ENCODE measurements at places on chromosomes 5 and 9.
A peak's percentile ranks its signal among the peaks of the same experiment; 100 is the strongest.

GRCh38 chr5:58860680-58861079 lies 277.8 kb downstream of the RAB3C start:
- DNase-seq = no peak

GRCh38 chr5:101677961-101678360 lies 618.1 kb downstream of the SLCO4C1 start:
- DNase-seq = no peak

DNA sequence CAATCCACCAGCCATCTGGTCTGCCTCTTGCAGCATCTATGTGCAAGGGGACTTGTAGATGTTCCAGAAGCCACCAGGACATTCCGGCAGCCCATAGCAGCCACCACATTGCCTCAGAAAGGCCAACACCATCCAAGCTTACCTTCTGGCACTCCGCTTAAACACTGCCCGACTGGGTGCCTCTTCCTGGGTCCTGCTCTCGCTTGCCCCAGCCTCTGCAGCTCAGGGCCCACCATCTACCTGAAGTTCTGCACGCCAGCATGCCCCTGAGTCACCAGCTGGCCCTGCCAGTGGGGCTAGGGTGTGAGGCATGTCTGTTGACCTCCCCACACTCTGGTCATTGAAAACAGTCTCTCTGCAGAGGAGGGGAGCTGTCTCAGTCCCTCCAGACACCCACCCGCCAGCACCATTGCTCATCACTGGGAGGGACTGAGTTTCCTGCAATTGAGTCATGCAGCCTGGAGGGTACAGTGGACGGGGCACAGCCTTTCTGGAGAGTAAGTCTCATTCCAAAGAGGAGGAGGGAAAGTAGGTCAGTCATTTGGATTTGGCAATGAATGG lies 16.9 kb upstream of the COL5A1 start:
- peak; percentile 85 for DNase-seq

DNA sequence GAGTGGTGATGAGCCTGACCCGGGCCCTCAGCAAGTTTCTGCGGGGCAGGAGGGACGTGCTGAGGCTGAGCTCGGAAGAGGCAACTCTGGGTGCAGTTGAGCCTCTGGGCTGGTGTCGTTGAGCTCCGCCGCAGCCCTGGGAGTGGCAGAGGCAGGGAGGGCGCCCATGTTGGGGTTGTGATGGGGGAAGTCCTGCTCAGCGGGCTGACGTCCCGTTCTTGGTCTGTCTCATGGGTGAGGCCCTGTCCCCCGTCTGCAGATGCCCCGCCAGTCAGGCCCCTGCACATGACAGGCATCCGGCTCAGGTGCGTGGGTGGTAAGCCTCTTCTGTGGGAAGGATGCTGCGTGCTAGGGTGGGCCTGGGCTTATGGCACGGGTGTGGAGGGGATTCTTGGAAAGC lies 64.3 kb downstream of the RXRA start:
- DNase-seq = no peak

DNA sequence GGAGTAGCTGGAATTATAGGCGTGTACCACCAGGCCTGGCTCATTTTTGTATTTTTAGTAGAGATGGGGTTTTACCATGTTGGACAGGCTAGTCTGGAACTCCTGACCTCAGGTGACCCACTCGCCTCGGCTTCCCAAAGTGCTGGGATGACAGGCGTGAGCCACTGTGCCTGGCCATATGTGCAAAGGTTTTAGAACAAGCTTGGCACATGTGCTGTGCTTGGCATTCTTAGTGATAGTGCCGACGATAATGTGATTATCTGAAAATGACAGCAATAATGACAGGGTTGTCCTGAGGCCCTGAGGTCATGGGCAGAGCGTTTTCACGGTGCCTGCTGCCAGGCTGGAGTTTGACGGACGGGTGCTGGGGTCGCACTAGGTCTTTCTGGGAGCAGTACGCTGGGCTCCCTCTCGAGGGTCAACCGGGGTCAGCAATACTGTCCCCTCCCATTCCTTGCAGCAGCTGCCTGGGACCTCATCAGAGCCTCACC lies 42.6 kb downstream of the HMCN2 start:
- DNase-seq = no peak

GRCh38 chr5:91103353-91104061 lies 279.6 kb downstream of the ARRDC3 start:
- peak; percentile 59 for DNase-seq

DNA sequence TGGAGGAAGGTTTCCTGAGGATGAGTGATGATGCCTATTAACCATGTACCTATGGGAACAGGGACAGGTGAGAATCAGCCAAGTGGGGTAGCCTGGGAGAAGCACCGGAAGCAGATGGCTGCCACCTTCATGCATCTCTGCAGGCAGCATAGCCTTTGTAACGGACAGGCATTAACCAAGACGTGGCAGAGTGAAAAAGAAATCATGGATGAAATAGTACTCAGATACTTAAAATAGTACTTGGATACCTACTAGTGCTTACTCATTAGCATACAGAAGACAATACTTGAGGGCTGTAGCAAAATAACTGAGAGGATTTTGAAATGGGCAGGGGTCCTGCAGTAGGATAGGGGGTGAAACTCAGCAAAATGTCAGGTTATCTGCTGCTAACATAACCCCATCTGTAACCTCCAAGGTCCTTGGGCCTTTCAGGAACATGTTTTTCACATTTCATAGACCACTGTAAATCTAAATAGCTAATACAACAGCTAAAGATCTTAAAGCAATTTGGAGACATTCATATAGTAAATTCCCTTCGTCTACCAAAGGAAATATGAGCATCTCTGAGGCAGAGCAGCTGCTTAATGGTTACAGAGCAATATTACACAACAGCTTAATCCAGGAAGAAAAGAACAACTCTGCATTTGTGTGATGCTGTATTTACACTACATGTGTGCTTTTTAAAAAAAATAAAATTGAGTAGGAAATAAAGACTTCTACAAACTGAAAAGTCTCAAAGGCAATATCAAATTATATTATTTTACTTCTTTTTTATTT lies 154.3 kb downstream of the NFIB start:
- no peak for DNase-seq

DNA sequence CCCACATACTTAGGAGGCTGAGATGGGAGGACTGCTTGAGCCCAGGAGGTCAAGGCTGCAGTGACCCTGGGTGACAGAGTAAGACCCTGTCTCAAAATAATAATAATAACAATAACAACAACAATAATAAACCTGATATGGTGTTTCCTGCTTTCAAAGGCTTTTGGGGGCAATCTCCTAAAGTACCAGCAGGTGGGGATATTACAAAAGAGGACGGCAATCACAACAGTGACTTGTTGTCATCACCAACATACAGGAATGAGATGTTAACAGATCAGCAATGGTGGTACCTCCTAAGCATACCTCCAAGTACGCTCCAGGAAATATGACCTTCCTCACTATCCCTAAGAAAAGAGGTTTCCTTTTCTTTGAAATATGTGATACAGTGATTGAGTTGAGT lies 91.1 kb upstream of the RNF180 start:
- DNase-seq = peak; percentile 46

DNA sequence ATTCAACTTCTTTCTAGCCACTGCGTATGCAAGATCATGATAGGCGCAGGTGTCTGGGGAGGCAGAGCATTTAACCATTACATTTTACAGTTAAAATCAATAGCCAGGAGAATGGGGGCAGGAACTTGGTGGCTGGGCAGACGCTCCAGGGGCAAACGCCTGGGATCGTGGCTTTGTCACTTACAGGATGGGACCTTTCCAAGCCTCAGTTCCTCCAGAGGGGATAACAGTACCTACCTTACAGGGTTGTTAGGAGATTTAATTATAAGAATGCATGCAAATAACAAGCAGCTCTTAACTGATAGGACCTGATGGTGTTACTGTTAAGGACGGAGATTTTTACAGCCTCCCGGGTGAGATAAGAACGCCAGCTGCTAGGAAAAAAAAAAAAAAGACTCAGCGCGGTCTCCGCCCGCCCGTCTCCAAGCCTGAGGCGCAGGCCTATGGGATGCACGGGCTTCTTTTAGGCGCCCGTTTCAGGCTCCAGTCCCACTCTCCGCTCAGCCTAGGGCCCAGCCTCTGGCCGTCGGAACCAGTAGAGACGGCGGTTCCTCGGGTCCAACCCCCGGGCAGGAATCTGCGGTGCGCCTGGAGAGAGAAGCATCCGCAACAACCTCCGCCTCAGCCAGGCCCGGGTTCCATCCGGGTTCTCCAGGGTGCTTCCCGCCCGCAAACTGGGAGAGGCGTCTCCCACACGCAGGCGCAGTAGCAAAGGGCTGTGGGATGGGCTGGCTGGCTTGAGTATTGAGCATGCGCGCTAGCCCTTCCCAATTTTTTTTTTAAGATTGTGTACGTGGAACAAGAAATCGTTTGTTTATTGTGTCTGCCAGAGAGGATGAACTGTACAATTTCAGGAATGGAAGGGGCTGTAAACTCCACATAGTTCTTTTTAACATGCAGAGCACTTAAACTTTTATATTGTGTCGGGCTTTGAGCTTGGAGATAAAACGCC lies at the start of gene FAM200C:
Gene FAM200C, minus strand, starts transcription at position 653 of the 952 bp plus-strand sequence. CDS start 4,564 bp downstream, outside the sequence.
- peak; percentile 91 for DNase-seq

DNA sequence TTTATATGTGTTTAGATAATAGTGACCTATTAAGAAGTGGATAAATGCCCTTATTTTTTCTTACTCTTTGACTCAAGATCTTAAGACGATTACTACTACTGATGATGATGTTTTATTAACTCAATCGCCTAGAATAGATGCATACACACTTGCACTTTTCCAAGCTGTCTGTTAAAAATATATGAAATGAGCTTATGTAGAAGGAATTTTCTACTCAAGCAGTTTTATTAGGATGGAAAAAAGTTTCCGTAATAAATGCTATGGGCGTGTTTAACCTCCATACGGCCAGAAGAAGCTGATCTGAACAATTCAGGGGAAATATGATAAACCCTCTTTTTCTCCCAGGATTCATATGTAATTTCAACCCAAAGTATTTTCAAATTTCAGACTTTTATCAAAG lies 455.7 kb upstream of the MPDZ start:
- no peak for DNase-seq

- DNase-seq = no peak
These were observed 69.6 kb upstream of the ABCA1 start for GRCh38 chr9:104997536-104997935.

DNA sequence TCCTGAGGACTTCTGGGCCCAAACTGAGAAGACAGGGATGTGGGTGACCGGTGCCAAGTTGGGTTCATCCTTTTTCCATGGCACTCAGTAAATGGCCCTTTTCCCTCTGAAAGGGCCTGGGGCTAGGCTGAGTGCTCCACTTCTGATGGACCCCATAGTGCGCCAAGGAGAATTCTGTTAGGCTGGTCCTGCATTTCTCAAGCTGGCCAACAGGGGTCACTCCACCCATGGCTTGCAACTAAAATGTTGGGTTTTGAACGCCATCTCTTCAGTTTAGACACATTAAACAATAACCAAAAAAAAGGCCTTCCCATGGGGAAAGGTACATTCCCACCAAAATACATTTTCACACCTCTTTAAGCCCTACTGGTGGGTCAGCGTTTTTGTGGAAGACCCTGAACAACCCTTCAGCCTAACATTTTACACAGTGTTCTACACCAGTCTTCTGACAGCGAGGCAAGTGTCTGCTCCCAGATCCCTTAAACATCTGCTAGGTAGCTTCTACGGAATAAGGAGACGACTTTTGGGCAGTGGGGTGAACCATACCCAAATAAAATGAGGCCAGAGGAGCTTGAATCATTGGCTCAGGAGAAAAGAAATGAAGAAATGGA lies 27.3 kb downstream of the CNTFR start:
- DNase-seq = no peak

DNA sequence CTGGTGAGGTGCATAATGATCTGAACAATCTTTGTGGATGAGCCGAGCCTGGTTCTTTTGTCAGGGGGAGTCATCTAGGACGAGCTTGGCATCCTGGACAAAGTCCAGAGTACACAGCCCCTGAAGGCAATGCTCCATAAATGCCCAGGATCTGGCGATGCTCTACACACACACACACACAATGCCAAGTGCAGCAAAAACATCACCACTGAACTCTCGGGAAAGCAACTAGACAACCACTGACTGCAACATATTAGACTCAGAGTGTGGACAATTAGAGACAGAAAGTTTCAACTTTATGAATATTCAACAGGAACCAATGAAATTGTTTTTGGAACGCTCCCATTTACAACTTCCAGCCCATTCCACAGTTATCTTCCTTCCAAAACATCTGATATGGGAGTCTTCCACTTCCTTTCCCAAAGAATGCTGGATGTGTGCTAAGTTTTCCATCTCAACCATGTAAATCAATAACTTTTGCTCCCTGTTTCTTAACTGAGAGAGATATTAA lies 227.6 kb upstream of the ANKRD55 start:
- DNase-seq = no peak

DNA sequence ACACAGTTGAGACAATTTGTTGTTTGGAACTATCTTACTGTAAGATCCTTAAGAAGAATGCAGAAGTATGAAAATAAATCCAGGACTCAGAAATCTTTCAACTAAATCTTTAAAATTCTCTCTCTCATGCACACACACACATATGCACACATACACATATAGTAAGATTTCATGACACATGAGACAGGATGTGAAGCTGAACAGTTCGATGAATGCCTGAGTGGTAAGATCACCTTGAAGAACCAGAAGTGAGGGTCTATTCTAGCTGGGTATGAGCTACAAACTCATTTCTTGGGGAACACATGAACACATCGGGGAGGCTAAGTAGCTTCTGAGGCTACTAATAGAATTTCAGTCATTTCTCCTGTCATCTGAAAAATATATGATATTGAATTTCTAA lies 153.6 kb downstream of the TMC1 start:
- DNase-seq = no peak

DNA sequence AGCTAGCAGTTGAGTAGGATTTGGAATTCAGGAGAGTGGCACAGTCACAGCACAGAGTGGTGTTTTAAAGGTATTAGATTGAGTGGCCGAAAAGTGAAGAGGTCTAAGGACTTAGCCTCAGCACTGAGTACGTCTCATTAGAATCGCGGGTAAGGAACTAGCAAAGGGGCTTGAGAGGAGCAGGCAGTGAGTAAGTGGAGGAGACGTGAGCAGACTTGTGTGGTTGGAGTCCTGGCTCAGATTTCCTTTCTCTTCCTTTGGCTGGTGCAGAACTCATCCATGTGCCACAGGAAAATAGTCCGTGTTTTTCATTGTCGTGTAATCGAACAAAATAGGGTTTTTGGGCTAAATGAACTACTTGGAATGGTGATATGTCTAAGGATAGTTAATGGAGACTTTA lies 3.4 kb downstream of the EXOSC2 start:
- no peak for DNase-seq

- no peak for DNase-seq
These were observed 55.2 kb upstream of the PDE8B start for GRCh38 chr5:77155179-77155785.

Data from trophoblast cell (in vitro differentiated cells and primary cell).